ENCODE measurements at places on chromosomes 13 and 19.

DNA sequence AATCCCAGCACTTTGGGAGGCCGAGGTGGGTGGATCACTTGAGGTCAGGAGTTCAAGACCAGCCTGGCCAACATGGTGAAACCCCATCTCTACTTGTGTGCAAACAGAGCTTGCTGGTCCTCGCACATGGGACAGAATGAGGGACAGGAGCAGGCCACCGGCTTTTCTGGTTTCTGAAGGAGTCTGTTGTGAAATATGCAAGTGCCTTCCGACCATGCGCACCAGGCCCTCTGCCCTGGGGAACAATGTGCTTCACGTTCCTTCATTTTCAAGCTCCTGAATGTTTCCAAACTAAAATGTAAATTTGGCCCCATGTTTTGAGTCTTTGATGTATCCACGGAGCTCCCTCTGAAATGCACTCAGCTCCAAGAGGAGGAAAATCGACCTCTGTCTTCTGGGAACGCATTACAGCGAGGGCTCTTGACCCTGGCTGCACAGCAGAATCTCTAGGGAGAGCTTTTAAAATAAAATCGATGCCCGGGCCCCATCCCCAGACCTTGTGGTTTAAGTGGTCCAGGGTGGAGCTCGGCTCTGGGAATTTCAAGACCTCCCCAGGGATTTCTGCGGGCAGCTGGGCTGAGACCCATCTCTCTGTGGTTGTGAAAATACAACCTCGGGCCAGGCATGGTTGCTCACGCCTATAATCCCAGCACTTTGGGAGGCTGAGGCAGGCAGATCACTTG, 9.3 kb upstream of the ACP4 start:
- DNase-seq, result no peak

- no peak for DNase-seq
These were observed at the start of gene MYPOP for GRCh38 chr19:45901912-45902650. MYPOP (minus strand) TSS chr19:45902613; CDS start chr19:45901773, 840 bp downstream.

DNA sequence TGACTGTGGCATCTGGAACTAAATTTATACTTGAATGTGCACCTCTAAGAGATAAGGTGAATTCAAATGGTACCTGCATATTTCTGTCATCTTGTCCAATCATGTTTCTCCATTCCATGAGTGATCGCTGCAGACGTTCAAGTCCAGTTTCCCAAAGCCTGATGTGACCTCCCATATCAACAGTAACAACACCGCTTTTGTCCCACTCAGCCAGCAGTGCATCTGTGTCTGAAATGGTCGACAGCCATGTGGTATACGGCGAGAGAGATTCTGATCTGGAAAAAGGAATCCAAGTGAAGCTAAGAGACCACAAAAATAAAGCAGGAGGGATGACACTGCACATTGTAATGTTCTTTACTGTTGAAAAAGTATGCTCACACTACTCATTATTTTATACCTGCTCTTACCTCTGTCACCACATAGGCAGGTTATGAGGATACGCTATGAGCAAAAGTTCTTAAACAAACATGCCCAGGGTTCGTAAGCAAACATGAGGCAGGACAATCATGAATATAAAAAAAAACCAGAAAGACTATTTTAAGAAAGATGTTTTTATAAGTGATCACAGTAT, 213.6 kb downstream of the RGCC start:
- no peak for DNase-seq

DNA sequence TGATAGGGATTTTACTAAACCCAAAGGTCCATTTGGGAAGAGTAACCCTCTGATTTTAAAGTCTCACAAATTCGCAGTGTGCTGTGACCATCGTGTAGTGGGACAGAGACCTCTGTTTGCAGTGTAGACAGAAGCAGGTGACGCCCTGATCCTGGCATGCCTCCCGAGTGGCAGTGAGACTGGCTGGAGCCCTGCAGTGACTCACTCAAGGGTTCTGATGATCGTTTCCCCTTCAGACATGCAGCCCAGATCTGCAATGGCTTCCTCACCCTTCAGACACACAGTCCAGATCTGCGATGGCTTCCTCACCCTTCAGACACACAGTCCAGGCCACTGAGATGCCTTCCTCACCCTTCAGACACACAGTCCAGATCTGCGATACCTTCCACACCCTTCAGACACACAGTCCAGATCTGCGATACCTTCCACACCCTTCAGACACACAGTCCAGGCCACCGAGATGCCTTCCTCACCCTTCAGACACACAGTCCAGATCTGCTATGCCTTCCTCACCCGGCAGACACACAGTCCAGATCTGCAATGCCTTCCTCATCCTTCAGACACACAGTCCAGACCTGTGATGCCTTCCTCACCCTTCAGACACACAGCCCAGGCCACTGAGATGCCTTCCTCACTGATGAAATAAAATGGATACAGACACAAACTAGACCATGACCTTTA, 125.2 kb downstream of the ATP11A start:
- no peak for DNase-seq

GRCh38 chr19:14530005-14530348, 583 bp downstream of the TECR start:
- DNase-seq, result no peak

GRCh38 chr19:3108775-3109174, 14.6 kb downstream of the GNA11 start:
- DNase-seq, result peak; percentile 80

DNA sequence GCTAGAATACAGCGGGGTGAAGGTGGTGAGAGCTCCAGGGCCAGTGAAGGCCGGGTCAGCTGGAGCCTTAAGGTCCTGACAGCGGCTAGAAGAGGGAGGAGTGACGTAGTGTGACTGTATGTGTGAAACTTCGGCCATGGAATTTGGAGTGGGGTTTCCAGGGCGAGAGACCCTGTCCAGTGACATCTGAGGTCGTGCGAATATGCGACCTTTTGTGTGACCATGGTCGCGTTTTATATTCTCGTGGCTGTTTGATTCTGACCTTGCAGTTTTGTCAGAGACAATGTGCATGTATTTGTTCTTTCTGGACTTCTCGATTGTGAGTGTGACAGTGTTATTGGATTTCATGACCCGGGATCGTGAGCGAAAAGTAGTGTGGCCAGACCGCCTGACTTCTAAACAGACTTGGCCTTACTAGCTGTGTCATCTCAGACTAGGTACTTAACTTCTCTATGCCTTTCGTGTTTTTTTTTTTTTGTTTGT, 405 bp upstream of the ZNF569 start:
- no peak for DNase-seq

- no peak for DNase-seq
These were observed 182.2 kb downstream of the KDM4B start for GRCh38 chr19:5150902-5151741.

DNA sequence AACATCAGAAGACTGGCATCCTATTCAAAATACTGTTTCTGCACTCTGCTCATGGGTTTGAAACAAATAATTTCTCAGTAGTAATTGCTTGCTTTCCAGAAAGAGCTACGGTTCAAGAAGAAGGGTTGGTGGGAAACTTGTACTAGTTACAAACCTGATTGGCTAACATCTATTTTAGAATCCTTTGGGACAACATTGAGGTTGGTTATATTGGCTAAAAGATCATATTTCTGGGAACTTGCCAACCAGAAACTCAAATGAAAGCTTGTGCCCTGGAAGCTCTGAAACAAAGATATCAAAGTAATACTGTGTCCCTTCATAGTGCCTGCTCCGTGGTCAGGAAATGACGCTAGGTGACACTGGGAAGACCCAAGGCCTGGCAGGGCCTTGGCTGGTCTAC, 141.7 kb downstream of the LACC1 start:
- no peak for DNase-seq

- no peak for DNase-seq
These were observed 26.8 kb downstream of the PEX11G start for GRCh38 chr19:7461841-7462629.

- DNase-seq, result no peak
These were observed 4.5 kb downstream of the ZNF507 start for GRCh38 chr19:32349724-32350470.

DNA sequence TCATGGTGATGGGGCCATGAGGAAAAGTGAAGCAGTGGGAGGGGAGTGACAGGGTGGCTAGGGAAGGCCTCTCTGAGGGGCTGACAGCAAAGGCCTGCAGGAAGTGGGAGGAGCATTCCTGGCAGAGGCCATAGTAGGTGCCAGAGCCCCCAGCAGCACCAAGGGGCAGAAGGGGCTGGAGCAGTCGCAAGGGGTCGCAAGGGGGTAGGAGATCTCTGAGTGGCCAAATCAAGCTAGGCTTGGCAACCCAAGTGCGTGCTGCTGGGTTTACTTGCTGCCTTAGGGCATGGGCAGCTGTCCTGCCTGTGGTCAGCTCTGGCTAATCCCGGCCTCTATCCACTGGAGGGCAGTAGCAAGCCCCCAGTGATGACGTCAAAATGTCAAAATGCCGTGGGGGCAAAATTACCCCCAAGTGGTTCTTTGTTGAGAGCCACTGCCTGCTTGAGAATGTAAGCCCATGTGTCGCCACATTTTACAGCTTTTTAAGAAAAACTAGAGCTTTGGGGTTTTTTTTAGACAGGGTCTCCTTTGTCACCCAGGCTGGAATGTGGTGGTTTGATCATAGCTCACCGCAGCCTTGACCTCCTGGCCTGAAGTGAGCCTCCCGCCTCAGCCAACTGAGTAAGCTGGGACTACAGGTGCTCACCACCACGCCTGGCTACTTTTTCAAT, 11.8 kb downstream of the CCDC97 start:
- no peak for DNase-seq

GRCh38 chr13:36571444-36571843, 102.4 kb upstream of the SERTM1 start:
- DNase-seq, result no peak

GRCh38 chr13:113895436-113895835, 31.6 kb upstream of the GAS6 start:
- peak; percentile 1 for DNase-seq
